ENCODE measurements at places on chromosomes 3 and 15.

- DNase-seq, result no peak
Measured at GRCh38 chr15:42627485-42627884, 52.1 kb downstream of the STARD9 start.

- no peak for DNase-seq
Measured at GRCh38 chr15:32218666-32219065, 184.4 kb downstream of the GOLGA8K start.

DNA sequence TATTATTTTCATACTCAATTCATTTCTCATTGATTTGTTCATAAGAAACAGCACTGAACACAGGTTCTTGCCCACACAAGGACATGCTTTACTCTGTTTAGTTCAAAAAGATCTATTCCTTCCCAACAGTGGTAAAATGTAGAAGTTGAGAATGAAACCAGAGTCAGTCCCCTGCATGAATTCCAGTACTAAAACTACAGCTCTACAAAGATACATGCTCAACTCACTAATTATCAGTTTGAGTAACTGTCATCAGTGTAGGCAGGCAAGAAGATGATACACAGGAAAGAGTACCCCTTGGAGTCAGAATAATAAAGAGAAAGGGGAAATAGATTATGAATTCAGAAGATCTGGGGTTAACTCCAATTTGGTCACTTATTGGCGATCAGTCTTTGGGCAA, 43.2 kb downstream of the NR2E3 start:
- DNase-seq, result no peak

GRCh38 chr3:20194793-20195460, 8.9 kb upstream of the SGO1 start:
- no peak for DNase-seq

DNA sequence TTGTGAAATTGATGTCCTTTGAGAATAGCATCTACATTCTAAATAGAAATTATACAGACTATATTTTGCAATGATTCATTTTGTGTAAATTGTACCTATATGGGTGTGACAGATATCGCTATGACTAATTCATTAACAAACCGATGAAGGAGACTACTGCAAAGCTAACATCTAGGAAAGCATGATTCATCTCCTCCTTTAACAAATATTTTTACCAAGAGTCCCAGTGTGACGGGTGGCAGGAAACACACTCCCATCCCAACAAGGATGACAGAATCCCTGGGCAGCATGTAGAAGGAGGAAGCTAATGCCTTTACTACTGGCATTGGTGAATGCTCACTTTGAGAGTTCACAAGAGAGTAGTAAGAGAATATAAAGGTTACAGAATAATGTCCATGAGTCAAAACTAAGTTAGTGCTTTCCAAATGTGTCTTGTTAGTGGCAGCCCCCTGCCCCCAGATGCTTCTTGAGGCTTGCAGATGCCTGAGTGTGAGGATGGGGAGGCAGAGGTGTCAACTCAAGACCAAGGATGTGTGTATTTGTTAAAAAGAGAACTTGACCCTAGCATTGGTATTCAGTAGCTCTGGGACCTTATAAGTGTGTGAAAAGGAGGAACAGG, 180.6 kb downstream of the FMN1 start:
- DNase-seq, result no peak

DNA sequence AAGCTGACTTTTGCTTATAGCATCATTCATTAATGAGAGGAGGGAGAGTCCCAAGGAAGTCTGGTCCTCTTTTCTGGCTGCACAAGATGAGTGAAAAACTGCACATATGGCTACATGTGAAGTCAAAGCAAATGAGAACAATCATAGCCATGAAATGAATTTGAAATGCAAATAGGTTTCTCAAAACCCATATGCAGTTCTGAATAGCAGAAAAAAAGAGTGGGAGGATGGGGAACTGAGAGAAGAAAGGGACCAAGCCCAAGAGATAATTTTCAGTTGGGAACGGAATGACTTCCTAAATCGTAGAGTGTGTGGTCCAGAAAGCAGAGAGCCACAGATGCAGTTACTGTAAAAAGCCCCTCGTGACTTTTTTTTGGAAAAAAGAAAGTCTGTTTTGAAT, 66.3 kb downstream of the GTPBP8 start:
- no peak for DNase-seq

DNA sequence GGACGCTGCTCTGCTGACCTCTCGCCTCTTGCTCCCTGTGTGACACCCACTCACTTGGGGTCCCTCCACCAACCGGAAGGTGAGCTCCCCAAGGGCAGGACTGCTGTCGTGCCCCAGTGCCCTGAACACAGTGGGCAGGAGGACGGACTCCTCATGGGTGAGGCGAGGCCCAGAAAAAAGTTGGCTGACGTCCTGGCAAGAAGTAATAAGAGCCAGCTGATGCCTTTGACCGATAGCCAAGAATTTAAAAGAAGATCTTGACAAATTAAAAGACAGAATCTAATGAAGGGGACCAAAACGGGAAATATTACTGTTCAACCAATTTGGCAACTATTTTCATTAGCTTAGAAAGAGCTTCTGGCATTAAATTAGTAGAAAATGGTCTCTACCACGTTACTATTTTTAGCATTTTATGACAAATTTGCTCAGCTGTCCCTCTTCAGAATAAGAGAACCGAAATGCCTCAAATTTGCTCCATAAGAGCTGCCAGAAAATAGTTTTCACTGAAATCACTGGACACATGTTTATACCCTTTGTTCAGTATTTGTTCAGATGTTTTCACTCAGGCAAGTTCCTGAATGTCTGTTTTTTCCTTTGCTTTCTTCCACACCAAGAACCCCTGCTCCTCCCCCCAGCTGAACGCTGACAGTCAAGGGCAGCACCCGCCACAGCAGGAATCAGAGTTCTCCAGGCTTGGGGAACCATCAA, 60.5 kb downstream of the XXYLT1 start:
- DNase-seq, result no peak

- no peak for DNase-seq
Measured at GRCh38 chr3:126473292-126474168, 2.2 kb downstream of the ZXDC start.

- no peak for DNase-seq
Measured at GRCh38 chr15:80849308-80849707, 70.1 kb downstream of the CEMIP start.

- DNase-seq, result no peak
Measured at GRCh38 chr3:147246906-147247305, 159.4 kb downstream of the ZIC4 start.

GRCh38 chr3:249587-250262, 53.2 kb downstream of the CHL1 start:
- no peak for DNase-seq

DNA sequence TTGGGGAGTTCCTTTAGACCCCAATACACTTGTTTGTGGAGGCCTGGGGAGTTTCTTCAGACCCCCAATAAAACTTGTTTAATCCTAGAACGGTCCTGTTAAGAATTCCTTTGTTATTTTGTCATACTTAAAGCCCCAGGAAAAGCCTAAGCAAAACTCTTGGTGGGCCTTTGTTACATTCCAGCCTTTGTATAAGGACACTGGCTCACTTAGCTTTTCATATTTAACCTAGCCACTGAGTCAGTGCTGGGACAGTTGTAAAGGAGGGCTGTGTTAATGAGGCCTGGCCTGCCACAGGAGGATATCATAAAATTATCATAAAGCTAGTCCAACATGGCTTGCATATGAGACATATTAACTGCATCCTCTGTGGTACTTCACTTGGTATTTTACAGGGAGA, 760.1 kb downstream of the ZNF385D start:
- no peak for DNase-seq

DNA sequence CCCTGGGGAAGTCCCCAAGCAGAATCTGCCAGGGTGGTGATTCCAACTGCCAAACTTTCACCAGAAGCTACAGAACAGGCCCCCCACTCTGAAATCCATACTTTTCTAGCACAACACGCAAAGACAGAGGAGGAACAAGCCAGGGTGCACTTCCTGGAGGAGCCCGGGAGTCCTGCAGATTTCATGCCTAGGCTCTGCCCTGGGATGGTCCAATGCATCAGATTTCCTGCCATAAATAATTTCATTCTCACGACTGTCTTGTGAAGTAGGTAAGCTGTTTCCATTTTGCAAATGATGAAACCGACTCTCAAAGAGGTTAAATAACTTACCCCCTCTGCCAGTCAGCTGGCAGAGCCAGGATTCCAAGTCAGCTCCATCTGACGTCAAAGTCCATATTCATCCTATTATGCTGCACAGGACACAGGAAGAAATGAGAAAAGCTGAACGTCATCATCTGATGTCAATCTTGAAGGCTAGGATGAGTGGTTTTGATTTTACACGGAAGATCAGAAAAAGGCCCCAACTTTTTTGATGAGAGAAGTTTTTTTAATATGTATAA, 134.8 kb upstream of the IGF1R start:
- DNase-seq, result no peak

DNA sequence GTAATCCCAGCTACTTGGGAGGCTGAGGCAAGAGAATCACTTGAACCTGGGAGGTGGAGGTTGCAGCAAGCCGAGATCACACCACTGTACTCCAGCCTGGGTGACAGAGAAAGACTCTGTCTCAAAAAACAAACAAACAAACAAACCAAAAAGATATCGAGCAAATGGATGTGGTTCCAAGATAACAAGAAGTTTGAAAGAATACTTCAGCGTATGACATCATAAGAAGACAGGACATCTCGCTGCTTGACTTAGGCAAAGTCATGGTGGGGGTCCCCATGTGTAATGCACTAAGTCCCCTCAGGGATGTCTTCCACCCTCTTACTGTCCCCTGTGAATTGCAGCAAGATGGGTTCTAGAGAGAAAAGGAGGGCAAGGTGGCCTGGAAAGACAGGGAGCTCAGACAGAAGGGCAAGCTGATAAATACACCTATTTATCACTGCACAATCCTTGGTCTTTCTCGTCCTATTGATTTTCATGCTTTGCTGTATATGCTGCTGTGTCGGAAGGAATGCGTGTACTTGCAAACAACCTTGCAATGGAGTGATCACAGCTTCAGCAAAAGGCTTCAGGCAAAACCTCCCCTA, 115.0 kb downstream of the BDH1 start:
- no peak for DNase-seq

DNA sequence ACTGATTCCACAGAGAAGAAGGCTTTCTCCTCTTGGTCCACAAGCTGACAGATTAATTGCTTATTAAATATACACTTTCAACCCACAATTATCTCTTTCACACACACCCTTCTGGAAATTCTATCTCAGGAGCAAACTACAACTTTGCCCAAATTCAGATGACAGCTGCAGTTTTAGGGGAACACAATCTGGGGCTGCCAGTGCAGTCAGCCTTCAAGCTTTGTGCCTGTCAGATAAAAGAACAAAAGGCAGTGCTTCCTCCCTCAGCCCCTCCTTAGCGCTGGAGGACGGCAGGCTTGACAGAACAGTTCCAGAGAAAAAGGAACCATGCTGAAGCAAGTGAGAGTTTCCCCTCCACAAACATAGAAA, 99.6 kb downstream of the TMCC1 start:
- DNase-seq, result no peak

DNA sequence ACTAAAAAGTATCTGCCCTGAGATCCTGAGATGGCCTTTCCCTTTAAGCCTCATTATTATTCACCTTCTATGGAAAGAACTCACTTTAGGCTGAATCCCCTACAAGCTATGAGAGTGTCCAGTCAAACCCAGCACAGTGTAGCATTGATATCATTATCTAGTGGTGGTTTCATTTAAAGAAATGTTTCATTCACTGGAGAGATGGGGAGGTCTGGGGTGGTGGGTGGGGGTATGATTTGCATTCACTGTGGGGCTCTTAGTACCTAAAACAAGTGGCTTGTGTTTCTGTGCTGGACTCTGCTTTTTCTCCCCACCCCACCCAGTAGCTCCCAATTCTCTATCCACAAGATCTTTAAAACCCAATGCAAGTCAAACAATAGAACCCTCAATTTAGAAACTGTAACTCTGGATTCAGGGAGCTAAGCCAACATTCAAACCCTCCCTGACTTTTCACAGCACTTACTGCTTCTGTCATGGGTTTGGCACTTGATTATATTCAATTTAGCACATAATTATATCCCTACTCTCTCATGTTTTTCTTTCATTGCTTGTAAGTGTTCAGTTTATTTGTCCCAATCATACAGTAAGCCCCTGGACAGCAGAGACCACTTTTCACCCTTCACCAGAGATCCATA, 310.5 kb upstream of the THBS1 start:
- no peak for DNase-seq

DNA sequence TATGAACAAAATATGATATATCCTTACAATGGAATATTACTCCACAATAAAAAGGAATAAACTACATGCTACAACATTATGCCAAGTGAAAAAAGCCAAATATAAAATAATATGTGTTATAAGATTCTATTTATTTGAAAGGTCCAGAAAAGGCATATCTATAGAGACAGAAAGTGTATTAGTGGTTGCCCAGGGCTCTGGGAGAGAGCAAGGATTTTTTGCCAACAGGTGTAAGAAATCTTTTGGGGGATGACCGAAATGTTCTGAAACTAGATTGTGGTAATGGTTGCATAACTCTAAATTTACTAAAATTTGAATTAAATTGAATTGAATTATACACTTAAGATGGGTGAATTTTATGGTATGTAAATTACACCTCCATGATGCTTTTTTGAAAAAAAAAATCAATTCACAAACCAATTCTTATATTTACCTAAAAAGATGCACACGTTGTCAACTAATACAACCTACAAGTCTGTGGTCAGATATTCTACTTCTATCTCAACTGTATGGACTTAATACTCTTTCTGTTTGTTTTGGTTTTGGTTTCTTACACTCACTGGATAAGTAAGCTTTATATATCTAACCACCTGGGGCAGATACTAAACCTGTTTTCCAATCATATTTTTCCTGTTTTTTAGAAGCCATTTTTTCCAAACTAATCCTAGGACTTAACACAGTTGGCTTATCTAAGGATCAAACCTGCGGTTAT, 75.8 kb downstream of the FBN1 start:
- no peak for DNase-seq

DNA sequence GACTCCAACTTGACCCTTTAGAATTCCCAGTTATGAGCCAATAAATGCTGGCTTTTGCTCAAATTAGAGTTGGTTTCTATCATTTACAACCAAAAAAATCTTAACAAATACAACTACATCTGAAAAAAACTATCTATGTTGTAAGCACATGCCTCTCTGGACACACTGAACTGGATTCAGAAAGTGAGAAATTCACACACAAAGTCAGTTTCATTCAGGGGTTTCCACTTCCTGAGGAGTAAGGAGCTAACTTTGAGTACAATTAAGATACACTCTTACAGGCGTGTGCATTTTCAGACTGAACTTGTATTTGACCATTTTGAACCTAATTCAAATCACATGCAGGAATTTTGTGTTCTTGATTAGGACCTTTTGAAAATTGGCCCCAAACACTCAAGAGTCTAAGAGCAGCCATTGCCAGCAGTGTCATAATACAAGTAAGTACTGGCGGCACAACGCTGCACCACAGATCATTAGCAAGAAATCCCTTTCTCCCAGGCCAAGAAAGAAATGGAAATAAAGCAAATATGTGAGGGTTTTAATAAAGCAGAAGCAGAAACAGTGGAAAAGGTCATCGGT, 31.2 kb downstream of the LINS1 start:
- DNase-seq, result no peak

DNA sequence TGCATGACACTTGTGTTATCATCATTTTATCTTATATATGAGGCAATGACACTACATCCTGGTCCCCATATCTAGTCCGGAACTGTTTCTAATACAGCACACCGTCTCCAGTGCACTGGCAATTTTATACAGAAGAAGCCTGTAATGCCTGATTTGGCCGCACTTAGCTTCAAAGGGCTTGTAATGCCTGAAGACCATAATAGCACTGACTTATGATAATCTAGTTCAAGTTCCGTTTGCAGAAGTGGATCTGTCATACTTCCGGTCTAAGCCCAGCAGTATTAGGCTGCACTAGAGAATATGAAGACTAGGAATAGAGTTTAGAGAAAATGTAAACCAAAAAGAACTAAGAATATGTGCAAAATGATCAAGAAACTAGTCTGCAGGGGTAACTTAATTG, 1.3 kb downstream of the BNIP2 start:
- DNase-seq, result no peak

- no peak for DNase-seq
Measured at GRCh38 chr3:28711293-28711692, 362.7 kb upstream of the AZI2 start.

All from activated CD4-positive, CD25-positive, alpha-beta regulatory T cell treated with anti-CD3 and anti-CD28 coated beads, Interleukin-2, amount 50 U/mL, for 16 hours (primary cell).